ENCODE measurements at places on chromosomes 16 and 17.

- no peak for DNase-seq
These were observed 20.2 kb downstream of the TENT4B start for GRCh38 chr16:50173316-50173715.

- DNase-seq, result no peak
These were observed 84.7 kb downstream of the MRC2 start for GRCh38 chr17:62712171-62712581.

- DNase-seq, result no peak
These were observed 16.6 kb upstream of the SLC5A11 start for GRCh38 chr16:24829153-24829552.

DNA sequence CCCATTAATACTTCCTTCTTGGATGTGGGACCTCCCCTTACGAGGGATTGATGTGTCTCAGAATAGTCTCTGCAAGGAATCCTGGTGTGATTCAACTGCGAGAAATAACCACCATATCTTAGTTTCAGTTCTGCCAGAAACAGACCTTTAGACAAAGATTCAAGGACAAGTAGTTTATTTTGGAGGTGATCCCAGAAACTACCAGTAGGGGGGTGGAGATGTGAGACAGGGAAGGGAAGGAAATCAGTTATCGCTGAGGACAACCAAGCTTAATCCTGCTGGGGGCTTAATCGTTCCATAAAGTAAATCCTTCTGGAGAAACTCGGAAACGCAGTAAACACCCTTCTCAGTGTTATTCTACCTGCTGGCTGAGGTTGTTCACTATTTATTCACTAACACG lies 5.0 kb upstream of the SDR42E1 start:
- DNase-seq, result no peak

GRCh38 chr17:64183815-64184214 lies 53.9 kb upstream of the ERN1 start:
- no peak for DNase-seq

DNA sequence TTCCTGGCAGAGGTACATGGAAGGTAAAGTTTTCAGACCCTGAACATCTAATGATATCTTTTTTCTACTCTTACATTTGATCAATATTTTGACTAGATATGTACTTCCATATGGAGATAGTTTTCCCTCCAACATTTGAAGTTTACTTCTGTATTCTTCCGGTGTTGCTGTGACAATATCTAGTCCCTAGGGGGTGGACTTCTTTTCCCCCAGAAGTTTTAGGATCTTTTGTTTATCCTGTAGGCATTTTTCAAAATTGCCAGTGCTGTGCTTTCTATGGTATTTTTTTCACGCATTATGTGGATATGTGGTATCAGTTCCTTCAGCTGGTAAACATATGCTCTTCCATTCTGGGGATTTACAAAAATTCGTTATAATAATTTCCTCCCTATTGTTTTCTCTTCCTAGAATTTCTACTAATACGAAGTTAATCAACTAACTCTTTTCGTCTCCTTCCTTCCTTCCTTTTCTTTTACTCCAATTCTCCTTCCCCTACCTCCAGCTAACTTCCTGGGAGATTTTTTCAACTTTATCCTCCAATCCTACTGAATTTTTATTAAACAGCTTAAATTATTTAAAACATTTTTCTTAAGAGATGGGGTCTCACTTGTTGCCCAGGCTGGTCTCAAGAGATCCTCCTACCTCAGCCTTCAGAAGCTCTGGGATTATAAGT lies 26.1 kb upstream of the ZNHIT3 start:
- no peak for DNase-seq

GRCh38 chr17:29066047-29066446 lies 23.1 kb downstream of the PIPOX start:
- DNase-seq, result peak; percentile 43

- peak; percentile 73 for DNase-seq
These were observed 2.0 kb upstream of the PSMB3 start for GRCh38 chr17:38750312-38751121.

GRCh38 chr16:71618429-71618828 lies 7.6 kb upstream of the MARVELD3 start:
- DNase-seq, result no peak

- no peak for DNase-seq
These were observed 911.1 kb upstream of the GOT2 start for GRCh38 chr16:59645194-59645593.

GRCh38 chr17:73261617-73261951 lies at the start of gene CPSF4L:
TSS of gene CPSF4L (minus strand) at chr17:73261880. CDS start at chr17:73261818, 62 bp downstream.
- DNase-seq, result no peak

DNA sequence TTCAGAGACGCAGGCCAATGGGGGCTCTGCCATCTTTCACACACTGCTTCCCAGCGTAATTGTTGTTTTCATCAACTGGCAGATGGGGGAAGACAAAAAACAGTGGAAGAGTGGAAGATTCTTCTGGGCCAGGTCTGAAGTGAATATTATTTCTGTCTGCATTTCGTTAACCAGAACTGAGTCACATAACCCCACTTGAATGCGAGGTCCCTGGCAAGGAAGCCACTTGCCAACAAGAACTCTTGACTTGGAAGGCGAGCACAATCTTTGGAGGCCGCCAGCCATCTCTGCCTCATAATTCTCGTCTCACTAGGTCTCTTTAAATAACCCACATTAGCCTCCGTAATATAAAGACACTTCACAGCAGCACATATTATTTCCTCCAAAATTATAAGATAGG lies 75.4 kb downstream of the CYB561 start:
- DNase-seq, result no peak

DNA sequence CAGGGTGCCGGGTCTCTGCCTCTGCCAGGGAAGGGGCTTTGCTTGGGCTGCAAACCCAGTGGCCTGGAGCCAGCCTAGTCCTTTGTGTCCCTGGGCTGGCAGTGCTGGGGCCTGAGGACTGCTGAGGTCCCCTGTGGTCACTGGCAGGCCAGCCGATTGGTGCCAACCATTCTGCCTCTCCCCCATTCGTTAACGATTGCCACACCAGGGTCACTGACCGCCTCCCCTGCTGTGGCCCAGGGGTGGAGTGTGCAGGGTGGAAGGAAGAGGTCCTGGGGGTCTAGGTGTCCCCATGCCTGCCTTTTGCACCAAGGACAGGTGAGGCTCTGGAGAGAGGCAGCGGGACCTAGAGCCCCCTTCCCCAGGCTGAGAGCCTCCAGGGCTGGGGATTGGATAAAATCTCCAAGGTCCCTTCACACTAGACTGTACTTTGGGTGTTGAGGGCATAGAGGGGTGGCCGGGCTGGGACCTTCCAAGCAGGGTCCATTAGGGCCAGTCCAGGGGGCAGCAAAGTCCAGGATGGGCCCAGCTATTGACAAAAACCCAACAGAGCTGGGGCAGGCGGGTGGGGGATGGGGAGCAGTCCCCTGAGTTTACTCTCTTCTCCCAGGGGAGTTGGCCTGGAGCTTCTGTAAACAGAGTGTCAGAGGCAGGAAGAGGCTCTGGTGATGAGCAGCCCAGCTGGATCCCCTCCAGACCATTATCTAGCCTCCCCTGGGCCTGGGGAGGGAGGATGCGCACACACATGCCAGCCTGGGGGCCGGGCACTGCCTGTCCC lies 1.1 kb downstream of the VASN start:
- DNase-seq, result no peak

DNA sequence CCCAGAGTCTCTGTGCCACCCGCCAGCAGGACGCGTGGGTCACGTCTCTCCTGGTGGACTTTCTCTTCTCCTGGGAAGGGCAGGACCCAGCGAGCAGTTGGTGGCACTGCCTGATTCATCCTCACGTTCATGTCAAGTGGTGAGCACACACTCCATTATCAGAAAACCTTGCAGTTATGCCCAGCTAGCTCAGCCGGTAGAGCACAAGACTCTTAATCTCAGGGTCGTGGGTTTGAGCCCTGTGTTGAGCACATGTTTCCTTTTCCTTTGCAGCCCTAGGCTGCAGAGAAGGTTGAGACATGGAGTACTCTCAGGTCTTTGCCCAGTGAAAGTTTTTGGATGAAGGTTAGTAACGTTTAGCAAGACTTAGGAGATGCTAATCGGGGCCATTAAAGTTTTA lies 8.0 kb downstream of the OR1F1 start:
- no peak for DNase-seq

GRCh38 chr17:57587193-57587969 lies 157.7 kb downstream of the CCDC182 start:
- no peak for DNase-seq

DNA sequence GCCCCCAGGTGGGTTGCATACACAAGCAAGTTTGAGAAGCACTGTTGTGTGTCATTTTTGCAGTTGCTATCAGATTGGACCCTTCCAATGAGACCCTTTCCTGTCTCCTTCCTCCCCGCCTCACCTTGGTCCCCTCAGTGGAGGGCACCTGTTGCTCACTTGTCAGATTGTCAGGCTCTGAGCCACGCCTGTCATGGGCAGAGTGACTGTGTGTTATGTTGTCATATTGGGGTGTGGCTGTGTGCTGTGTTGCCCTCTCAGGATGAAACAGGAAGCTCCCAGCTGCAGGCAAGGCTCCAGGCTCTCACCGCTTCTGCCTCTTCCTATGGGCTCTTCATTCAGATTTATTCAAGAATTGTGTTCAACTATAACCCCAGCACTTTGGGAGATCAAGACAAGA lies 302.9 kb downstream of the CPPED1 start:
- no peak for DNase-seq

GRCh38 chr17:69654981-69655855 lies 240.7 kb downstream of the MAP2K6 start:
- no peak for DNase-seq

GRCh38 chr17:41343029-41343428 lies 7.6 kb downstream of the KRT33A start:
- no peak for DNase-seq

DNA sequence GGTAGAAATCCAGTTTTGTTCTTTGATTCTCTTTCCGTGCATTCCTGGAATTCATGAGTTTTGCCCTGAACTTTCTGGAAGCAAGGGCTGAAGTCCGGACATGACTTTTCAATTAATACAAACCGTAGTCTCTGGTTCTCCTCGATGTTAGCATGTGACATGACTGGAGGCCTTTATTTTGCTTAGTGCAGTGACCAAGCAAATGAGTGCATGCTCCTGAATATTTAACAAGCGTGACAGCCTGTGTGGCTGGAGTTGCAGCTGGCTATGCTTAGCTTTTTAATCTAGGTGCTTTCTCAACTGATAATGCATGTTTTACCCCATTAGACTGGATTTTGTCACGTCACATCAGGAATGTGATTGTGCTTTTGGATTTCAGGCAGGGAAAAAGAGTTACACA lies 302.1 kb downstream of the MAP2K6 start:
- DNase-seq, result no peak

Measured in posterior cingulate gyrus (tissue), 11 donors.